ENCODE measurements at places on chromosomes 1 and 21.

- DNase-seq = no peak
These were observed 34.9 kb upstream of the SCYL3 start for GRCh38 chr1:169928438-169929209.

- DNase-seq = no peak
These were observed 15.4 kb downstream of the TIE1 start for GRCh38 chr1:43315963-43316737.

GRCh38 chr21:39452970-39453342, 1.2 kb downstream of the SH3BGR start:
- no peak for DNase-seq

DNA sequence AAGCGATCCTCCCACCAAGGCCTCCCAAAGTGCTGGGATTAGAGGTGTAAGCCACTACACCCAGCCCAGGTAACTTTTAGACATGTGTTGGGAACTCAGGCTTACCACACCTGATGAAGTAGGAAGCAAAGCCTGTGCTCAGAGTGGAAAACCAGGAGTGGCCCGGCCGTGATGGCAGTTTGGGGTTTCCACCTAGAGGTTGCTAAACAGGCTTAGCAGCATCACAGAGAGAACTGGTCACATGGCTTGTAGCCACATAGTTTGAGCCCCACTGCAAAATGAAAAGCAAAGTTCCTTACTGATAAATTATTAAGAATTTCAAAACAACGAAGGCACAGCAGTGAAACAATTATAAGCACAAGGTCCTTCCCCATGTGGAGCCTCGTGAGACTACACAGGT, 142.6 kb upstream of the CXADR start:
- no peak for DNase-seq

DNA sequence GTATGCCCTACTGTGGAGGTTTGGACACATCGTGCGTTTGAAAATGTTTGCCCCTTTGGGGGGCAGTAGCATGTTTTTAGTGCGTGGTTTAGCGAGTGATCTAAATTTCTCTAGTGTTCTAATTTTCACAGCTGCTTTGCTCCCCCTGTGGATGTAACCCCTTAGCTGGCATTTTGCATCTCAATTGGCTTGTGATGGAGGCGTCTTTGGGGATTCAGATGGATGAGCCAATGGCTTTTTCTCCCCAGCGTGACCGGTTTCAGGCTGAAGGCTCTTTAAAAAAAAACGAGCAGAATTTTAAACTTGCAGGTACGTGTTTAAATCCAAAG, 836 bp downstream of the CDC7 start:
- DNase-seq = no peak

- DNase-seq = no peak
These were observed 1.2 kb downstream of the KRTAP10-4 start for GRCh38 chr21:44574457-44575306.

GRCh38 chr1:193697115-193697762, 510.8 kb upstream of the B3GALT2 start:
- no peak for DNase-seq

GRCh38 chr1:157437296-157437695, 115.0 kb downstream of the FCRL5 start:
- DNase-seq = no peak

DNA sequence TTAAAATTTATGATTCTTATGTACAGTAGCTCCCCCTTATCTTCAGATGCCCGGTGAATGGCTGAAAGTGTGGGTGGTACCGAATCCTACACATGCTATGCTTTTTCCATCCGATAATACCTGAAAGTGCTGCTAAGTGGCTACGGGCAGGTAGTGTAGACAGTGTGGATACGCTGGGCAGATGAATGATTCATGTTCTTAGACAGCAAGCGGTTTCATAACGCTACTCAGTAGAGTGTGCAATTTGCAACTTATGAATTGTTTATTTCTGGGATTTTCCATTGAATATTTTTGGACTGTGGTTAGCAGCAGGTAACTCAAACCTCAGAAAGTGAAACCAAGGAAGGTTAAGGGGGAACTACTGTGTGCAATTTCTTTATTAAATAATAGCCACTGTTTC, 7.5 kb downstream of the PCP4 start:
- DNase-seq = no peak

DNA sequence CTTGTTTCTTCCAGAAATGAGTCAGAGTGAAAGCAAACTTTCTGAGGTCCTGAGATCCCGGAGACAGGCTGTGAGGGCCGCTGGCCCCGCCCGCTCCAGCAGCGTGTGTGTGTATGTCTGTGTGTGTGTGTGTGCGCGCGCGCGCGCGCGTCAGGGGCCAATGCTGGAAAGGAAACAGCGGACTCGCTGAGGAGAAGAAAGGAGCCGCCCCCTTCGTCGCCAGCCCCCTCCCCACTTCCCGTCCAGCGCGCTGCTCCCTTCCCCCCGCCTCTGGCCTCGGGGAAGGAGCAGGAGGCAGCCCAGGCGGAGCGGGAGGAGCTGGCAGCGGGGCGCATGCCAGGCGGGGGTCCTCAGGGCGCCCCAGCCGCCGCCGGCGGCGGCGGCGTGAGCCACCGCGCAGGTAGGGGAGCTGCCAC, at the start of gene DISC1:
TSS of gene DISC1 (plus strand) at position 256 of the 416 bp plus-strand sequence. CDS start at position 334, 78 bp downstream.
- DNase-seq = peak; percentile 44

DNA sequence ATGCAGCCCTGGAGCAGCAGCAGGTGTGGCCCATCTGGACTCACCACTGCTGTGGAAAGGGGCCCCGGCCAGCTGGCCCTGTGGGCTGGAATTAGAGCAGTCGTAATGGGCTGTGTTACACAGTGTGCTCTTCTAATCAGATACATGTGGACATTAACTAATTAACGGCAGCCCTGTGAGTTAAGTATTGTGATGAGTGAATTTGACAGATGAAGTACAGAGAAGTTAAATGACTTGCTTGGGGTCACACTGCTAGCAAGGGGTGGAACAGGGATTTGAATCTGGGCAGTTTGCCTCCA, 58.6 kb downstream of the MDM4 start:
- DNase-seq = no peak

DNA sequence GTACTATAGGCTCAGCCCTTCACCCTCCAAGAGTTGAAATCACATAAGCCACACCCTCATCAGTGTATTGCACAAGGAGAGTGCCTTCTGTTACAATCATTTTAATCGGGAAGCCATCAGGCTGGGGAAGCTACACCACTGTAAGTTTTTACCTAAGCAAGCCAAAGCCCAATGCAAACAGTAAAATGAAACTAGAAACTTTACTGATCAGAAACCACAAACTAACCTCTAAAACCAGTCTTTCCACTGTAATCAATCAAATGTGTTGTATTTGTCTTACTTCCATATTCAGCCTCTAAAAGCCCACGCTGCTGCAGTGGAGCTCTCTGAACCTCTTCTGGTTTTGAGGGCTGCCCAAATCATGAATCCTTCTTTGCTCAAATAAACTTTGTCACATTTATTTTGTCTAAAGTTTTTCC, 26.2 kb downstream of the CAPN8 start:
- no peak for DNase-seq

DNA sequence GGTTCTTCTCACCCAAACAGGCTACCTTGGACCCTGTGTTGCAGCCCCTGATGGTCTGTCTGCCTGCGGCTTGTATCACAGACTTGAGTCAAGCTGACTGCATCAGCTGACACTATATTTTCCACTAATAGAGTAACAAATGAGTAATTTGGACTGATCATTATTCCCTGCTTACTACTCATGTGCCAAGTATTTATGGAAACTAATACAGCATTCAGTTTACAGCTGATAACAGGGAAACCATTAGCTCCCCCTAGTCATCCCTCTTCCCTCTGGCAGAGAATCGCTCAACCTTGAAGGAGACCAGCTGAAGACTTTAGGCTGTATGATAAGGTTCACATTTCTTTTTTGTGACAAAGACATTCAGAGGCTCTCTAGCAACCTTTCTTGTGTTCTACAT, 116.6 kb upstream of the SYT6 start:
- DNase-seq = no peak

DNA sequence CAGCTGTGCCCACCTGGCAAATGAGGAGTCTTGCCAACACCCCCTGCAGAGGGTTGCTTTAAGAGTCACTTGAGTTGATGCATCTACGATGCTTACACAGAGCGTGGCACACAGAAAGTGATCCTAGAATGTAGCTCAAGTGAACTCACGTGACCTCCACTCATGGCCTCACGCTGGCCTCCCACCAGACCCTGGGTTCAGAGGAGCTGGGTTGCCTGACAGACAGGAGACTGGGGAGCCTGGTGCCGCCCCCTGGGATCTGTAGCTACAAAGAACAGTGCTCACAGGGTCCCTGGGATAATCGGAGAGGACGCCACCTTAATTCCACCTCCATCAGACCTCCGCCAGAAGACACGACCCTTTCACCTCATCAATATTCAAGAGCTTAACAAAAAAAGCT, 81.4 kb upstream of the CASZ1 start:
- no peak for DNase-seq

- no peak for DNase-seq
These were observed 10.5 kb upstream of the CTNNBIP1 start for GRCh38 chr1:9920606-9921005.

- DNase-seq = no peak
These were observed 486.6 kb downstream of the SETD4 start for GRCh38 chr21:35573472-35574374.

DNA sequence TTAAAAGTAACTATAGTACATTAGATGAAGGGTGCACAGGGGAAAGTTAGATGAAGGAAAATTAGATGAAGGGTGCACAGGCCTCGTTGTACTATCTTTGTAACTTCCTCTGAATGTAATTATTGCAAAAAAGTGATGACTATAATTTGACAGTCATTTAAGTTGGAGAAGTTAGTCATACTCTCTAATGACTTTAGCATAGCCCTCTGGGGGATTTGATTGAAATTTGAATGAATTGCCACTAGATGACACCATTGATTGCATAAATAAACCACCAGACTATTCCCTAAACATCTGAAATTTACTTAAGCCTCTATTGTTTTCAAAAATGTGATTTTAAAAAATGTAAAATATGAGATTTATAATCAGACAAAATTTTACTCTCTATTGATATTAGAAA, 102.6 kb downstream of the TPR start:
- DNase-seq = no peak

GRCh38 chr1:179807691-179808485, 64.8 kb downstream of the FAM163A start:
- no peak for DNase-seq

- DNase-seq = no peak
These were observed 899 bp upstream of the SLFNL1 start for GRCh38 chr1:41022424-41022823.

- DNase-seq = peak; percentile 48
These were observed 6.2 kb upstream of the ANKRD35 start for GRCh38 chr1:145891587-145892485.

DNA sequence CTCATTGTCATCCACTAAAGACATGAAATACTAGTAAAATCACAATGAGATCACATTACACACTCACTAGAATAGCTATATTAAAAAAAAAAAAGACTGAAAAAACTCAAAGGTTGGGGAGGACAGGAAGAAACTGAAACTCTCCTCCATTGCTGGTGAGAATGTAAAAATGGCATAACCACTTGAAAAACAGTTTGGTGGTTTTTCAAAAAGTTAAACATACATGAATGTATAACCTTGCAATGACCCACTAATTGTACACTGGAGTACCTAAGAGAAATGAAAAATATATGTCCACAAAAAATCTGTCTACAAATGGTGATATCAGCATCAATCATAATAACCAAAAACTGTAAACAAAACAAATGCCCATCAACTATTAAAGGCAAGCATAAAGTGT, 44.0 kb downstream of the NRIP1 start:
- no peak for DNase-seq

DNA sequence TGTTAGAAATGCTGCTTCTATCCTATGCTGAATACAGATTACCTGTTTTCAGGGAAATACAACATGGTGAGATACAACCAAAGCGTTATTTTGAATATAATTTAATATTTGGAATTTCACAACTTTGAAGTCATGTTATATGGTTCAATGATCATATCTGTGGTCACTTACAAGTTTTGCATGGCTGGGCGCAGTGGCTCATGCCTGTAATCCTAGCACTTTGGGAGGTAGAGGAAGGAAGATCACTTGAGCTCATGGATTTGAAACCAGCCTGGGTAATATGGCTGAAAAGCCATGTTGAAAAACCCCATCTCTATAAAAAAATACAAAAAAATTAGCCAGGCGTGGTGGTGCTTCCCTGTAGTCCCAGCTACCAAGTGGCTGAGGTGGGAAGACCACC, 57.9 kb downstream of the DOP1B start:
- no peak for DNase-seq

DNA sequence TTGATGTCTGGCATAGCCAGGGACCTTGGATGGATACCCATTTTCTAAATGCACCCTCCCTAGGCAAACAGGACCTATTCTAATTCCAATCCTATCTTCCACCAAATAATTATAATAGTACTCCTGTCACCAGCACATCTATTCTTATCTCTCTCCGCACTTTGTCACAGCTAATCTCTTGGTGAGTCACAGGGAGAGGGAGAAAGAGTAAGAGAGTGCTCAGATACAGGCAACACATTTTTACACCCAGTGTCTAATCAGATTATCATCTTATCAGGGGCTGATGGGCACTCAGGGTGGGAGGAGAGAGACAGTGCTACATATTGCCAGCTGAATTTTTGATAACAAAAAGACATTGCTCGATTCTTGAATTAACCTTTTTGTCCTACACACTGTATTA, 275.0 kb upstream of the BEND5 start:
- no peak for DNase-seq

DNA sequence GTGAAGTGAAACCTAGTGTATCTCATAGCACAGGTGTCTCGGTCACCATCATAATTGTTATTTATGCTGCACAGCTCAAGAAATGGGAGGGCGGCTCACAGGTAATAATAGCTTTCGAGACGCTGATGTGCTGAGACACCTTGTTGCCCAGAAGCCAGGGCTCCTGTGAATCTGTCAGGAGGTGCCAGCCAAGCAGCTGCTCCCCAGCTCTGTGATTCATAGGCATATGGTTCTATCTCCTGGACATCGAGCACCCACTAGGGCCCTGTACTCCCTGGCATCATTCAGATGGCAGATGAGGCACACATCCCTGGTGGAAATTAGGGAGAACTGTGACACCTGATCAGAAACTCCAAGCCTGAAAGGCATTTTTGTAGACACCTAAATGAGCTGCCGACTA, 53.5 kb downstream of the SYT6 start:
- DNase-seq = no peak

- no peak for DNase-seq
These were observed 25.3 kb downstream of the YARS1 start for GRCh38 chr1:32791881-32792280.

- no peak for DNase-seq
These were observed 252.4 kb downstream of the TOMM20 start for GRCh38 chr1:234875953-234876855.

- DNase-seq = no peak
These were observed 15.6 kb downstream of the S100A7A start for GRCh38 chr1:153431928-153432327.

- DNase-seq = no peak
These were observed 9.5 kb downstream of the TFF3 start for GRCh38 chr21:42305707-42306147.

GRCh38 chr1:204377800-204378668, 18.3 kb upstream of the PLEKHA6 start:
- peak; percentile 35 for DNase-seq

DNA sequence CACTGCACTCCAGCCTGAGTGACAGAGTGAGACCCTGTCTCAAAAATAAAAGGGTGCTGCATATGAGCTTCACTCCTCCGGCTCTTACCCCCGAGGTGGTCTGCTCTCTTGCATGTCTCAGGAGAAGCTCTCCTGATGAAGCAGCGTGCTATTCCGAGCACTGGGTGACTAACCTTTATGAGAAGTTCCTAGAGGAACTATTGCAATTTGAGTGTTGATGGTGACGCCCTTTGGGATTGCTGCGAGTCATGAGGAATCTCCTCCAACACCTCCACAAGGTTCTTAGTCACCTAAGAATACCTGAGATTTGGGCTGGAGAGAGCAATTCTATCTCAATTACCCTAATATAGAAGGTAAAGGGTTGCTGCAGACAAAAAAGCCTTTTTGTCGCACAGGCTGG, 40.8 kb upstream of the TINAGL1 start:
- no peak for DNase-seq
